CD4-positive, alpha-beta T cell treated with Interleukin-1 beta for 1 hour (primary cell): ENCODE measurements at places on chromosomes 16 and 17.

DNA sequence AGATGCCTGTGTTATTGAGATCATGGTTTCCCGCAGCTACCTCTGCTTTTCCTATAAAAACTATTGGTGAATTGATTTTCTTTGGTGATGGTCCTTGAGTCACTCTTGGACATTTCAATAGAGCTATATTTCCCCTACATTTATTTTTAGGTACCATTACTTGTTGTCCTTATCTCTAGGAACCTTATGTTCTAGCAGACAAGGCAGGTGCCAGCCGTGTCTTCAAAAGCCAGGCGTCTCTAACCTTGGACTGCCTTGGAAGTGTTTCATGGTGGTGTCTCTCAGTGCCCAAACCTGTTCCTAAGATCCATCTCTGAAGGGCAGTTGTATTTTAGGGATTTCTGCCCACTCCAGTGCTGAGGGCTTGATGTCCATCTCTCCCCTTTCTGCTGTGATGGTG, 77.4 kb upstream of the CLEC18A start:
- DNase-seq = no peak

DNA sequence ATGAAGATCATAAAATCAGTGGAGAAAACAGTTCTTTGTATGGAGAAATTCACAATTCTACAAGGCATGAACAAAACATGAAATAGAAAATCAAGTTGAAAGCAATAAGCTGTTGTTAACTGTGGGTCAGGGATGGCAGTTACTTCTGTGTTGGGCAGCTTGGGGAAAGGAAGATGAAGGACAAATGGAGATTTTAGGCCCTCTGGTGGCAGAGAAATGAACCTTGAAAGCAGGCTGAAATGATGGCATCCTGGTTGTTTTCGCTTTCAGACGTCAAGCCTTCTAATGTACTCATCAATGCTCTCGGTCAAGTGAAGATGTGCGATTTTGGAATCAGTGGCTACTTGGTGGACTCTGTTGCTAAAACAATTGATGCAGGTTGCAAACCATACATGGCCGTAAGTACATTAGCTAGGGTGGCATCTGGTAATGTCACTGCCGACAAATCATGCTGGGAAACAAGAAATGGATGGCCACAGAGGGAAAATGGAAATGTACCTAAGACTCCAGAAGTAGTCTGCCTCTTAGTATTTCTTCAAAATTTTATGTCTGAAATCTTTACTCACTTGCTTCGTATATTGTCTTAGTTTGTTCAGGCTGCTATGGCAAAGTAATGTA, 108.9 kb downstream of the MAP2K6 start:
- DNase-seq = peak; percentile 4

- DNase-seq = no peak
Observed at GRCh38 chr17:81400154-81400977, 5.1 kb downstream of the BAHCC1 start.

DNA sequence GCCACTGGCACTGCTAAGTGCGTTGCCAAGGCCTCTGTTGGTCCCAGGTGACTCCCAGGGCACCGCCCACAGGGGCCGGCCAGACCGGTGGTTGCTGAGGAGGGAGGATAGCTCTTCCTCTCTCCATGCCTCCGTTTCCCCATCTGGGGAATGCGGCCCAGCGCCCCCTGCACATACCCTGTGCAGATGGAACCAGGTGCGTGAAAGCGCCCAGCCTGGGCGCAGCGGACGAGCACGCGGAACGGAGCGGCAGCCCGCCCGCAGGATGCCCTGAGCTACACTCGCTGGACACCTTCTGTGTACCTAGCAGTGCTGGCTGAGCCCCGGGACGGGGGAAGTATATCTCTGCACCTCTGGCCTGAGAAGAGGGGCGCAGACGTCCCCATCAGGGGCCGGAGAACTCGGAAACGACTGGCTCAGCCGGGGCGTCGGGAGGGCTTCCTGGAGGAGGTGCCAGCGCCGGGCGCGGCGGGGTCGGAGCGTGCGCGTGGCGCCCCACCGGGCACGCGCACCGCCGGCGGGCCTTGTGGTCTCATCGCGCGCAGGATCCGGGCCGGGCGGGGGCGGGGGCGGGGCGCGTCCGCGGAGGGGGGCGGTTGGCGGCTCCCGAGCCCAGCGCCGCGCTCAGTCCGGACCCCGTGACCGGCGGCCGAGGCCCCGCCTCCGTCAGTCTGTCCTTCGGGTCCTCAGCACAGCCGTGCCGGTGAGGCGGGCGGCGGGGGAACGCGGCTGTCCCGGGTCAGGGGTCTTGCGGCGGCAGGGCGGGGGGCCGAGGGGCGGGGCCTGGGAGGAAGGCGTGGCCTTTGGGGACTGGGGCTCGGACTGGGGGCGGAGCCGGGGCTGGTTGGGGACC, at the start of the genes CCDC78 and HAGHL:
CCDC78 (minus strand) TSS at position 6 of the 853 bp plus-strand sequence. CDS start 76 bp downstream, outside the sequence.
HAGHL (plus strand) TSS at position 669 of the 853 bp plus-strand sequence. CDS start 404 bp downstream, outside the sequence.
- peak; percentile 75 for DNase-seq

- DNase-seq = no peak
Observed at GRCh38 chr16:76665571-76666275, 388.5 kb downstream of the CNTNAP4 start.
